Activated CD4-positive, CD25-positive, alpha-beta regulatory T cell treated with anti-CD3 and anti-CD28 coated beads, Interleukin-2, amount 50 U/mL, for 16 hours (primary cell): ENCODE measurements at places on chromosomes 5 and 9.

DNA sequence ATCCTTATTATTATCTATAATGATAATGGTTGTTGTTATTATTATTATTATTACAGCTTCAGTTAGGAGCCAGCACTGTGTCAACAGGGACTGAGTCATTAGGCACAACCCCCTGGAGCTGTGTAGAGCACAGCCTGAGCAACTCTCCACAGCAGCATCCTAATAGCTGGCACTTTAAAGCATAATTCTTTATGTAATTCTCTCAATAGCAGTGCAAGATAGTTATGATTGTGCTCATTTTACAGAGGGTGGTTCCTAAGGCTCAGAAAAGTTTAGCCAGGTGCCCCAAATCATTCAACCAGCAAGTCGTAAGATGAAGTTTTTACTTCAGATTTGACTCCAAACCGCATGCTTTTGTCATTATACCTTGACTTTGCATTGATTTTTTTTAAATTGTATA, 390.3 kb downstream of the ANXA1 start:
- no peak for DNase-seq

DNA sequence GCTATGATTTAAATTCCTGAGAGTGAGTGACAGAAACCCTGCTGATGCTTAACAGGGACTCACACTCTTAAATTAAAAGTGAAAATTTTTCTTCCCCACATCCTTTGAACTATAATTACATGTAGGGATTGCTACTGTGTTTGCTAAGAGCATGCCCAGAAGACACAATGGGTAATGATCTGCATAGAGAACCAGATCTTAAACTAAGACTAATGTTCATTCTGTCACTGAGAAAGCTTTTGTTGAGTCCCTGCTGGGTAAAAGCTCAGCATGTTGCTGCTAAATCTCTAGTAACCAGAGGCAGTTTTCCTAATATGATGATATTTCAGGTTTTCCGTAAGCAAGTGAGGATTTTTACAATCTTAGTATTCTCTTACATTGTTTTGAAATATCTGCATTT, 424.8 kb upstream of the SMC2 start:
- no peak for DNase-seq

DNA sequence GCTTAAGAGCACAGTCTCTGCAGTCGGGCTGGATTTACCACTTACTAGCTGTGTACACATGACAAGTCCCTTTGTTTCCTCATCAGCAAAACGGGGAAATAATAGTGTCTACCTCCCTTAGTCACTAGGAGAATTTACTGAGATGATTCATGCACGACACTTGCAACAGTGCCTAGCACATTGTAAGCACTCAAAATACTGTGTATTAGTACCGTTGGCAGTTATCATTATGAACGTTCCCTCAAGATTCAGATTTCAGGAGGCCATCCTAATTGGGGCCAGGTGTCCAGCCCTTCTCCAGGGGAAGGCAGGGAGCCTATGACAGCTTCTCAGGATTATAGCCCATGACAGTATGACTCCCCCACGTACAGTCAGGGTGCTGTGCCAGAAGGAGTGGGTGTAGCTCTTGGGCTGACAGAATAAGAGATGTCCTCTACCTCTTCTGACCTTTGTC, 164.3 kb downstream of the DOCK2 start:
- no peak for DNase-seq

DNA sequence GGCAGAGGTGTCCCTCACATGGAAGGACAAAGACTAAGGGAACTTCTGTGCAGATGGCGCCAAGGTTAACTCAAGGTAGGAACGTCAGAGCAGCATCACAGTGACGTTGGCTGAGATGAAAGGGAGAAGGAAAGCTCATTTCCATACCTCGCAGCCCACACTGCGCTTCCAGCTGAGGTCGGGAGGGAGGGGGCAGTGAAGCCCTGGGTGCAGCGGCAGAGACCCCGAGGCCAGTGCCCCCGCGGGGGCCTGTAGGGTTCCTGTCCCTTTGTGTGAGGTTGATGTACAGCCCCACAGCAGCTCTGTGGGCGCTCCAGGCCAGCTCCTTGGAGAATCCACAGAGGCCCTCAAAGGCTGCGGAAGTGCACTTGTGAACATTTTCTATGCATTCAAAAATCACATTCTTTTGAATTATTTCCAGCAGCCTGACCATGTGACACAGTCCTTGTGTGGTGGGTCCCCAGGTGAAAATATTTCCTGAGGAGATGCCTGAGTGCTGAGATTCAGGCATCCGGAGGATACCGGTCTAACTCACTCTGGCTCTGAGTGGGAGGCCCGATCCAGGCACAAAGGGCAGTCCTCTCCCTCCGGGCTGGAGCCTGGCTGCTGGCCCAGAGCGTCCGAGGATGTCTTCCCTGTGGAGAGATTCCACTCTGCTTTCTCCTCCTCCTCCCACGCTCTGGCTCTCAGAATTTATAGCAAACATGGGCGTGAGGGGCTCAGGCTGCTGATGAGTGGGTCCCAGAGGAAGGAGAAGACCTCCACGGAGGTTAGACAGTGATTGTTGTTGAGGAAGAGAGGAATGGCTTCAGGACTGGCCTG, 150.7 kb downstream of the ICE1 start:
- no peak for DNase-seq

- no peak for DNase-seq
Measured at GRCh38 chr5:77028631-77029375, 1.4 kb upstream of the AGGF1 start.

DNA sequence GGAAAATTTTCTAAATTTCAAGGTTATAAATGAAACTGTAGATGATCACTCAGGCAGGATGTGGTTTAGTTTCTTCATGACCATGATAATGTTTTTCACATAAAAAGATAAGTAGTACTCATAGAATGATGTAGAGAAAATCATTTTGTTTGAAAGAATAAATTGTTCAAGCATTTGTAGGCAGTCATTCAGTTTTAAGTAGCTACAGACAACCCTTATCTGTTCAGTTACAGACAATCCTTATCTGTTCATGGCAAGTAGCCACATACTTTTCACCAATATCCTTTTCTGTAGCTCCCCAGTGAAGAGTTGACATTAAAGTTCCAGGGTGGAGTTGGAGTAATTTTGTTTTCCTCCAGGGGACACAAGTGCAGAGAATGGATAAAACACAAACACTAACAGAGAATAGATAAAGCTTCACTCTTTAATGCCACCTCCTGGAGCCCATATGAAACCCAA, 278.1 kb upstream of the TNC start:
- DNase-seq: no peak

GRCh38 chr5:157926977-157927376, 68.0 kb upstream of the CLINT1 start:
- no peak for DNase-seq

DNA sequence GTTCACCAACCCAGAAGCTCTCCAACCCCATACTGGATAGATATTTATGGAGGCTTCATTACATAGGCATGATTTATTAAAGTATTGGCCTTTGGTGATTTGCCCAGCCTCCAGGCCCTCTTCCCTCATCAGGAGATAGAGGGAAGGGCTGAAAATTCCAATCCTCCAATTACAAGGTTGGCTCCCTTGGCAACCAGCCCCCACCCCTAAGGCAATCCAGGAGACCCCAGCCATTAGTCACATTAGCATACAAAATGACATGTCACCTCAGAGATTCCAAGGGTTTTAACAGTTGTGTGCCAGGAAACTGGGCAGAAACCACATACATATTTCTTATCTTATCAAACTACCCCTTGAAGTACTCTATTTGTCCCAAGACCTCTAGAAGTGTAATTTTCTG, 210.0 kb downstream of the HINT1 start:
- DNase-seq: no peak

DNA sequence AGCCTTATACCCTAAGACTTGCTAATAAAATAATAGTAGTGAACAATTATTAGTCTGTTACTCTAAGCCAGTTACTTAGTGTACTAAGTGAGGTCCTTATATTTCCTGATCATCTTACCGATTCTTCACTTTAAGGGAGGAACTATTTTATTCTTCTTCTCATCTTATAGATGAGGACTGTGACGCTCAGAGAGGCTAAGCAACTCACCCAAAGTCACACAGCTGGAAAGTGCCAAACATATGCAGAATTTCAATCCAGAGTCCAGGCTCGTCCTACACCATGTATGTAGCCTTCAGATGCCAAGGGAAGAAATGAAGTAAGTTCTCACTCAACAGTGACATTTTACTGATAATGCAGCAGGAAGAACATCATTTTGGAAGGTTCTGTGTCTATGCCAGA, 34.4 kb upstream of the ARAP3 start:
- no peak for DNase-seq

- no peak for DNase-seq
Measured at GRCh38 chr5:10849278-10849677, 88.2 kb upstream of the DAP start.

- no peak for DNase-seq
Measured at GRCh38 chr5:178464431-178465048, 125.7 kb downstream of the COL23A1 start.

DNA sequence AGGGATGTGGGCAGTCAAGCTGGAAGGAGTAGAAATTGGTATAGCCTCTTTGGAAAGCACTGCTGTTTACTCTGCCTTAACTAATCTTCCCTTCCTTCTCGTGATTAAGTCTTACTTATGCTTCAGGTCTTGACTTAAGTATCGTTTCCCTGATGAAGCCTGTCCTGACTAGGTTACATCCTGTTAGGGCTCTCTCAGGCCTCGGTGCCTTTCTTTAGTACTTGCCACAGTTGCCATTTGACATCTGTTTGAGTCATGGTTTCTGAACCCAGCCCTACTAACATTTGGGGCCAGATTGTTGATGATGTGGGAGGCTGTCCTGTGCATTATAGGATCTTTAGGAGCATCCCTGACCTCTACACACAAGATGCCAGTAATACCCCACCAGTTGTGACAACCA, 94.4 kb downstream of the GAPVD1 start:
- DNase-seq: no peak

GRCh38 chr9:135488527-135488926, 8.9 kb downstream of the PPP1R26 start:
- DNase-seq: no peak

- DNase-seq: no peak
Measured at GRCh38 chr5:126508251-126508961, 85.2 kb downstream of the GRAMD2B start.

GRCh38 chr5:55959208-55959607, 35.6 kb downstream of the IL6ST start:
- no peak for DNase-seq
